ENCODE measurements at places on chromosomes 5 and 9.

GRCh38 chr5:178630475-178630930 lies 3.7 kb upstream of the CLK4 start:
- DNase-seq, result peak; percentile 77

DNA sequence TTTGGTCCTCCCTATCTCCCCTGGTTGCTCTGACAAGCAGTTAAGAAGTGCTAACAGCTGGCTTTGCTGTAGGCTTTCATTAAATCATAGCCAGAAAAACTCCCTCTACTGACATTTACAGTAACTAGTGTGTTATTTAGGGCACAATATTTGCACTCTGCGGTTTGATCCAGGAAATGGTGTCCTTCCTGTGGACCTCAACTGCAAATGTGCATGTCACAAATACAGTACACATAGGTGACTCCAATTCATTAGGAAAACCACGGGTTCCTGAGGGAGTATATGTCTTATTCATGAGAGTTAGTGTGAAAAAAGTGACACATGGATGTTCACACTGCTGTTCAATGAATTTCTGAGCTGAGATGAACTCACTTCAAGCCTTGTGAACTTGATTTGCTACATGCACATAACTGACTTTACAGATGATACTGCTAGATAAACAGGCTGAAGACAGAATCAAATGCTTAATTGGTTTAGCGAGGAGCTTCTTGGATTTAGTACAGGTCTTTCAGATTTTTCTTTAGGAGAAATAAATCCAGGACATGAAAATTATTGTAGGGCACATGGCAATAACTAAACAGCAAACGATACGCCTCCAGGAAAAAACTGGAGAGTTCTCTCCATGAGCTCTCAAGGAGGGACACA lies 281.5 kb downstream of the EFNA5 start:
- DNase-seq, result peak; percentile 87

DNA sequence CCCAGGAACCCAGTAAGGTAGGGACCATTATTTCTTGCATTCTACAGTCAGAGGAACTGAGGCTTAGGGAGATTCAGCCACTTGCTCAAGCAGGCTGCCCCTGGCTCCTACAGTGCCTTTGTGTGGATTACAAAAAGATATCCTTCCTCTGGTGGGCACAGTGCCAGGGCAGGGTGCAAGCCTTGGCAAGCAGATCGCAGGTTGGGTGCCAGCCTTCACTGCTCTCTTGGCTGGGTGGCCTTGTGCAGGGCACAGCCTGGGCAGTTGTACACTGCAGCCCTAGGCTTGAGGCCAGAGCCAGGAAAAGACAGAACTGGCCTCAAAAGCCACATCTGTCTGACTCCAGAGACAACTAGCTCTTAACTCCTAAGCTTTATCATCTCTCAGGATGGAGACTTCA lies 15.0 kb downstream of the DOCK2 start:
- no peak for DNase-seq

- no peak for DNase-seq
These were observed 5.1 kb downstream of the PNPLA7 start for GRCh38 chr9:137545123-137545522.

GRCh38 chr5:167012123-167013034 lies 1279.1 kb upstream of the WWC1 start:
- no peak for DNase-seq

DNA sequence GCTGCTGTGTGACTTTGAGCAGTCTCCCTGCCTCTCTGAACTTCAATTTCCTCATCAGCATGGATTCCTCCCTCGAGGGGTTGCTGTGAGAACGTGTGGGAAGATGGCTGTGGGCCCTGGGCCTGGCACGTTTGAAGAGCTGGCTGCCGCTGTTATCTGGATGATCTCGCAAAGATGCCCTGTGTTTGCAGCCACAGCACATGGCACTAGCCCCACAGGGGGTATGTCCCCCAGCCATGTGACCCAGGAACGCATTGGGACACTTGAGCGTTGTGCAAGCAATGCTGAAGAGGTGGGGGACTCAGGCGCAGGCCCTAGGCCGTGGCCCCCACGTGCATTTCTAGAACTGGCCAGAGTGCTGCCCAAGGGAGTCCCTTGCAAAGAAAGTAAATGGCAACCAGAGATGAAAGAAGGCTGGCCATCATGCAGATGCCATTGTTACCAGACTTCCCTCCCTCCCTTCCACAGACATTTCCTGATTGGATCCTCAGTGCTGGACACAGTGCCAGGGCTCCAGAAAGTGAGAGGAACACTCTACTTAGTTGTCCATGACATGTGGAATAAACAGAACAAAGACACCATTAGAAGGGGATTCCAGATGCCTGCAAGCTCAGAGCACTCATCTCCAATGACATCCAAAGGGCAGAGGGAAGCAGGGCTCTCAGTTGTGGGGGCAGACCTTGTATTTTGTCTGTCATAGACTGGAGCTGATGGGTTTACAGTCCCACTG lies 65.1 kb upstream of the NEURL1B start:
- DNase-seq, result no peak

GRCh38 chr9:21796768-21797167 lies 5.7 kb upstream of the MTAP start:
- peak; percentile 64 for DNase-seq

- DNase-seq, result peak; percentile 53
These were observed 315.0 kb upstream of the PIK3R1 start for GRCh38 chr5:67900514-67900913.

DNA sequence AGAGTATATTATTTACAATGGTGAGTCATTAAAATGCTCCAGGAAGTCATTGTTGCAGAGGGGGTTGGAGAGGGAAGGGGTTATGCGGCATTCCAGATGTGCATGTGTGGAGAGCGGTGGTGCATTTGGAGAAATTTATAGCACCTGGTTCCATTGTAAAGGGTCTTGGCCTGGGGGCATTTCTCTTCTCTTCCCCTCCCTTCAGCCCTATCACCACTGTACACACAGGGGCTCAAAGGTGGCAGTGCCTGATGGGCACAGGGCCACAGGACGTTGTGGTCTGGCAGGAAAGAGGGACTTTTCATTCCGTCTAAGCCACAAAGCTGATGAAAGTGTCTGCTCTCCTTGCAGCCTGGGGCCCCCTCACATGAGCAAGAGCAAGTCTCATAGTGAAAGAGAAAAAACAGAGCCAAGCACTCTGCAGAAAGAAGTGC lies 442.4 kb upstream of the ZNF462 start:
- peak; percentile 92 for DNase-seq

DNA sequence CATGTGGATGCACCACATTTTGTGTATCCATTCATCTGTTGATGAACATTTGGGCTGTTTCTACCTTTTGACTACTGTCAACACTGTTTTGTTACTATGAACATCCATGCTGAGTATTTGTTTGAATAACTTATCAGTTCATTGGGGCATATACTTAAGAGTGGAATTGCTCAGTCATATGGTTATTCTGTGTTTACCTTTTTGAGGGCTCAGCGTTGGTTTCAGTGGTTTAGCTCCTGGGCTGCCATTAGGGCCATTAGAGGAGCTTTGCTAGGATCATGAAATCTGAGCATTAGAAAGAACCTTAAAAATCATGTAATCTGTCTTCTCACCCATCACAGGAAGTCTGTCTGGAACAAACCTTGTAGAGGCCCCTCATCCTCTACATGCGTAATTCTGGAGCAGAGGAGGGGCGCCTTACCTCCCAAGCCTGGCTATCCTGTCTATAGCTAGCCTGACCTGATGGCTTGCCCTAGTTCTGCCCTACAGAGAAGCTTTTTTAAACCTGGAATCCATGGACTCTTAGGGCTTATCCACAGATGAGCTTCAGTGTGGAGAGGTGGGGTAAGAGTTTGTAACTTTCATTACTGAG lies 92.9 kb downstream of the PDZD2 start:
- DNase-seq, result no peak

DNA sequence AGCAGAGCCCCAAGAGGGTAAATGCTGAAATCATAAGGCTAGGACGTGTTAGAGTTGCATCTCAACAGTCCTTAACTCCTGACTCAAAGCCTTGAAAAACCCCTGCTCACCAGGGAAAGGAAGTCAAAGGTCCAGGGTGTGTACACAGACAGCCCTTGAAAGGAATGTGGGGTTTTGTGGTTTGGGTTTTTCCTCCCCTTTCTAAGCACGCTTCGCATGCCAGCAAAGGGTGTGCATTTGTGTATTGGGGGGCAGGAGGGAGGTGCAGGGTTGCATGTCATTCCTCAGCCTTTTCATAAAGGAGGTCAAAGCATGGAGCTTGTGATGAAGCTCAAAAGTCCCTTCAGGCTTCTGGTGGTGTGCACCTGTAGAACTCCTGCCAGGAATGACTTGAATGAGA lies 17.3 kb upstream of the XPA start:
- peak; percentile 75 for DNase-seq

DNA sequence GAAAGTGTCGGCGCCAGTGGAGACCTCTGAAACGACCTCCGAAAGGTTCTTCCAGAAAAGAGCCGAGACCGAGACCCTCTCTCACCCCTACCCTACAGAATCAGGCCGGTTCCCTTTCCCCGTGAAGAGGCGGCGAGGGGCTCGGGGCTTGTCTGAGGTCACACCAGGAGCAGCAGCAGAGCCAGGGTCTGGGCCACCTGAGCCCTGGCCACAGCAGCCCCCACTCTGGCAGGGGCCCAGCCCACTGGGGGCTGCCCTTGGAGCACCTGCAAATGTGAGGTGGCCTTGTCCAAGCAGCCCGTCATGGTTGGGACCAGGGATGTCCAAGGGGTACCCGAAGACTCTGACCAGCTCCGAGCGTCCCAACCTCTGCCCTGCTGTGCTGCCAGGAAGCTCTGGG lies 9.2 kb downstream of the AGPAT2 start:
- no peak for DNase-seq

DNA sequence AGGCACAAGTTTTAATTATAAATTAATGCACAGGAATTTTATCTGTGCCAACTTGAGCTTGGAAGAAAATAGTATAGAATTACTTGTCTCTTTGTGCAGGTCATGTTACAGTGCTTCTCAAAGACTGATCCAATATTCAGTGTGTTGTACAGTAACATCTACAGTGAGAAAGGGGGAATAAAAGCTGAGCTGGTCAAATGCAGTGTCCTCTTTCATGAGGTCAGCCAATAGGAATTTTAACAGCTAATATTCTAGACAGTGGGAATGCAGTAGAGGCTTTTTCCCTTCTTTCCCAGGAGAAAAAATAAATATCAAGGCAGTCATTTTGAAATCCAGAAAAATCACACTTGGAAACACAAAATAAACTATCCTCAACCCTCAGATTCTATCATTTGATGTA lies 95.7 kb upstream of the ITGA1 start:
- peak; percentile 71 for DNase-seq

- DNase-seq, result peak; percentile 76
These were observed at the start of gene CTSL for GRCh38 chr9:87725900-87726709. Gene CTSL, plus strand, starts transcription at chr9:87726119. Its CDS starts 1,485 bp downstream, at chr9:87727604.

DNA sequence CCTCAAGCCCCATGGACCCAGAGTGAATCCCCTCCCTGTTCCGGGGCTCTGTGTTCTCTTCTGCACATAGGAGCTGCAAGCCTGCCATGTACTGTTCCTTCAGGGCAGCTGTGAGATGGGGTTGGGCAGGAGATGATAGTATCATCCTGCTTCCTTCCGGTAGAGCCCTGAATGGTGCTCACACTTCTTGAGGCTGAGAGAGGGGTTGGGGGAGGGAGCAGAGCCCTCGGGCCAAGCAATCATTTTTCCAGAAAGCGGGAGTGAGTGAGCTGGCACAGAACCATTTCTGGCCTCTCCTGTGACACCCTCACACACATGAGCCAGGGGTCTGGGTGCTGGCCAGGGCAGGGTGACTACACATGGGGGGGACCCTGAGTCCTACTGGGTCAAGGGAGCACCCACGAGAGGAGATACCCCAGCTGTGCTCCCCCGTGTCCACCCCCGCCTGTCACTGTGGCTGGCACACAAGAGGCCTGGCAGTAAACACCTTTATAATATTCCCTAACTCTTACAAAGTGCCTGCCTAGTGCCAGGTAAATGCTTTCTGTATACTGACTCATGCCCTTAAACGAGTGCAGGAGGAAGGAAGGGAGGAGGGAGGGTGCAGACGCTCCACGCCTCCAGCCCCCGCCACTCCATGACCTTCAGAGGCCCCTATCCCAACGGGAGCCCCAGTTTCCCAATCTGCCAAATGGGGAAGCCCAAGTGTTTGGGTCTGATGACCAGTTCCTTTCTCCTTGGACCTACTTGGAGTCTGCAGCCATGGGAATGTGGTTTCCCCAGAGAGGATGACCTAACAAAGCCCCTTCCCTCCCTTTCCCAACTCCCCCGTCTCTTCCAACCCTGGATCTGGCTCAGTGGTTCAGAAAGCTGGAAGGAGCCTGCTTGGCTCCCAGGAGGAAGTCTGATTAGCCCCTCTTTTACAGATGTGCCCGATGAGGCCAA lies 15.5 kb downstream of the AKNA start:
- peak; percentile 46 for DNase-seq

DNA sequence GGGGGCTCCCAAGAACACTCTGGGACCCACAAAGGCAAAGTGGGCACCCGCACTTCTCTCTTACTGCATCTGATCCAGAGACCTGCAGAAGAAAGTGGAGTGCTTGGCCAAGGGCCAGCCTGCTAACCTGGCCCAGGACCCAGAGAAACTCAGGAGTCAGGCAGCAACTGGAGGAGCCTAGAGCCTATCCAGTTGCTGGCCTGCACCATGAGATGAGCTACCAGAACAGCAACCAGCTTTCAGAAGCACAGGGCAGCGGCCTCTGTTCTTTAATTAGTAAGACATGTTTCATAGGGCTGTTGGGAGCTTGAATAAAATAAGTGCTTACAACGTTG lies 298.3 kb downstream of the GADD45G start:
- DNase-seq, result no peak

DNA sequence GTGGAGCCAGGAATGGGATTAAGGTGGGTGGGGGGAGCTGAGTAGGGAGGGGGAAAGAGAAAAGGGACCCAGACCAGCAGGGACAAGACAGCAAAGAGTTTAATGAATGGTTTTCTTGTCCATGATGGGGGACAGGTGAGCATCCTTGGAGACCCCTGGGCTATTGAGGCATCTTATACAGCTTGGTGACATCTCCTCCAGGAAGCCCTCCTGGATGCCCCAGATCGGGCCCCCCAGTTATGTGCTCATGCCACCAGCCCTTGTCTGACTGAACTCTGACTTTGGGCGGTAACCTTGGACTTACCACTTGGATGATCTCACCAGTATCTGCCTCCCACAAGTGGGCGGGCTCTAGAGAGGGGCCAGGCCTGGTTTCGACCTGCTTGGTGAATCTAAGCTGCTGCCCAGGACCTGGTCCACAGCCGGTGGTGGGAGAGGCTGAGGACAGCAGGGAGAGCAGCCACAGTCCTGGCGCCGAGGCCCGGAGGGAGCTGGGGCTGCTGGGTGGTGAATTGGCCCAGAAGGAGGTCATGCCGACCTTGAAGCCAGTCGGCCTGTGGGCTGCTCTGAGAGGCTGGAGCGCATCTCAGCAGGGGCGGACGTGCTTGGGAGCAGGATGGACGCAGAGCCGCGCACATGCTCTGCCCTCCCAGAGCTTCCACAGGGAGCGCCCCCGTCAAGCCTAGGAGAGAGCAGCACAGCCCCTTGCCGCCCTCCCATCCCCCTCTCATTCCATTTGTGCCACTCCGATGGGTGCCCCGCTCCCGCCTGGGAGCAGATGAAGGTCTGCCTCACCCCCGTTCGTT lies 36.2 kb downstream of the UNC5A start:
- no peak for DNase-seq
